ENCODE measurements at places on chromosomes 2 and 18.

- DNase-seq, result no peak
Observed at GRCh38 chr2:85419009-85419675, 628 bp downstream of the SH2D6 start.

DNA sequence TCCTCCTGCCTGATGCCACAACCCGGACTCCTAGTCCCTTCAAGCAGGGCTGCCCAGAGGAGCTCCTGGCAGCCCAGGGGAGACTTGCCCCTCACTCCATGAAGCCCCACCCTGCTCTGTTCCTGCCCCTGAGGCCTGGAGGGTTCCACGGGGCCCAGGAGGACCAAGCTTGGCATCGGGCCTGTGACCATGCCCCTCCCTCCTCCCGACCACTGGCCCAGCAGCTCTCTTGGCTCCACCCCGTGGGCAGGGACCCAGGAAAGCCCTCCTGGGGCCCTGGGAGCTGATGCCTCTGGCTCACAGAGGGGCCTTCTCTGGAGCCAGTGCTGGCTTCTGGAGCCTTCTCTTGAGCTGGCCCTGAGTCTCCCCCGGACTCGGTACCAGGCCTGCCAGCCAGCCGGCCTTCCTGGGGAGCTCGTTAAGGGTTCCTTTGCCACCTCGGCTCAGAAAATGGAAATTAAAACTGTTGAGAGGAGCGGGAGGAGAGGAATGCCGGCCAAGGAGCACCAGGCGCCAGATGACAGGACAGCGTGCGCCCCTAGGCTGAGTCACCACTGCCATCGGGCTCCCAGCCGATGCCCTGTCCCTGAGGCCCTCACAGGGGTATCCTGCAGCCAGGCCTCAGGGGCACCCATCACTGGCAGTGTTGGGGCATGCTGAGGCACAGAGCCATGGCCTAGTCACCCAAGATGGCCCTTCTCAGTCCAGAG is 40.6 kb upstream of the SNED1 start:
- no peak for DNase-seq

GRCh38 chr2:166297951-166298350 is 77.8 kb downstream of the SCN9A start:
- no peak for DNase-seq

DNA sequence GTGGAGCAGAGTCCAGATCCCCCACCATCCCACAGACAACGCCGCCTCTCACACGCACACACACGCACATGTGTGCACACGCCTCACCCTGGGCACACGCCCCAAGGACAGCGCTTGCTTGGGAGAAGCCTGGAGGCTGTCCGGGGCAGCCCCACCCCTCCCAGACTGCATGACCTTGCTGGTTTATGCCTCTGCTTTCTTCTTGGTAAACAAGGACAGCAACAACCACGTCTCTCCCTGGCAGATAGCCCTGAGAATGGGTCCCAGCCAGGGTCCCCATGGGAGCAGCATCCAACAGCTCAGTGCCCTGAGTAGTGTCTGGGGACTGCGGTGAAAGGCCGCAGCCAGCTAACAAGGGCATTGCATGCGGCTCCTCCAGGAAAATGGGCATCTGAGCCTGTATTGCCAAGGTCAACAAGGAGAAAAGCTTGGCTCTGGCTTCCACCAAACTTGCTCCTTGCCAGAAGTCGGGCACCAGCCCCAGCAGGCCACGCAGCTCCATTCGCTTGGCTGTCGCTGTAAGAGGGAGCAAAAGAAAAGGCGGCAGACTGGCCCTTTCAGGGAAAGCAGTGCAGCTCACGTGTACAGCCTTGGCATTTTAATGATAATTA is 234.6 kb downstream of the EIPR1 start:
- DNase-seq, result no peak

GRCh38 chr2:216341121-216341520 is 31.2 kb downstream of the MARCHF4 start:
- DNase-seq, result no peak

- DNase-seq, result no peak
Observed at GRCh38 chr2:128421861-128422311, 103.2 kb upstream of the HS6ST1 start.

- DNase-seq, result no peak
Observed at GRCh38 chr18:45876161-45876560, 50.7 kb downstream of the SIGLEC15 start.

DNA sequence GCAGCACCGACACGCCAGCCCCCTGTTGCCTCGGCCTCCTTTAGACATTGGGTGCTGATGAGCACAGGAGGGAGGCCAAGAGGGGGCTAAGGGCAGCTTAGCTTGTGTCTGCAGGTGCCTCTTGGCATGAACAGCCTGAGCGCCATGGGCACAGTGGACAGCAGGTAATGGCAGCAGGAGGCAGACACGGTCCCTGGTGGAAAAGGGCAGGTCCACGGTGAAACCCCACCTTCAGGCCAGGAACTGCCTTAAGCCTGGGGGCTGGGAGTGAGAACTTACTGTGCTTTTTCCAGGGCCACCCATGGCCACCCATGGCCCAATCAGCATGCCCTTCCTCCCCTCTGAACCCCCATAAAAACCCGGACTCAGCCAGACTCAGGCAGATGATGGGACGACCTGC is 633.4 kb upstream of the TMEFF2 start:
- DNase-seq, result no peak

DNA sequence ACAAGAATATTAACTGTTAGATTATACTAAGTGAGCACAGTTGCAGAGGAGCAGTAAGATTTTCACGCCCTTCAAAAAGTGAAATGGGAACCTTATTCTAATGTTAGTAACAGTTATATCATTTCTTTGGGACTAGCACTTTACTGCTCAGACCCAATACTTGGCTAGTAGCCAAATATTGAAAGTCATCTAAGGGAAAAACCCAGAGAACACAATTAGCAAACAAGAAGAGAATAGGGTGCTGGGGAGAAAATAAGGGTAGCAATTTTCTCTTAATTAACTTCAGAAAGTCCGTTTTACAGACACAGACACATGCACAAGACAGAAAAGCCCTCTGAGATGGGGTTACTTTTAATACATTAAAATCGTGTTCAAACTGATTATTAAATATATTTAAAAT is 71.8 kb downstream of the ID2 start:
- DNase-seq, result no peak

- DNase-seq, result peak; percentile 67
Observed at GRCh38 chr2:30421604-30422443, 25.2 kb upstream of the LCLAT1 start.

DNA sequence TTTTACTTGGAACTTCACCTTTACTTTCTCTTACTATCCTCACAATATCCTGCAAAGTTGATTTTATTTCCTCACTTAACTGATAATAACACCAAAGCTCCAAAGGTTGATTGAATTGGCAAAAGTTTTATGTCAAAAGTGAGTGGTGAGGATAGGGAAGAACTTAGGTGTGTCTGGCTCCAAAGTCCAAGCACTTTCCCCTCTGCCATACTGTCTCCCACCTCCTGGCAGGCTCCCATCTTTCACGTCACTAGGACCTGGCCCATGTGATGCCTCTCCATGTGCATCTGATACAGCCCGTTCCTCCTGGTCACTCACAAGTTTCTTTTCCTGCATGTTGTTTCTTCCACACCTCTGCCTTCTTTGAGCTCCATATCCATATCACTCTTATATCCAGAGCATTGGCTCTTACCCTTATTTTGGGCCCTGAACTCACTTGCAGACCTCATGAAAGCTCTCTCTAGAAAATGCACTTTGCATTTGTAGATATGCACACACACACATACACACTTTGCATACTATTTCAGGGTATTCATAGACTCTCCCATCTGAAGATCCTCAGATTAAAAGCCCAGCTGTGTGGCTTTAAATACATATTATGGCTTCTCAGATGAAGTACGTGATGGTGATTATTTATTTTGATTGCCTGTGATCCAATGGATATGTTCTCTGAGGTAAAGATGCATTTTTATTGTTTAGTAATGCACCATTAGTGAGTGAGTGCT is 12.3 kb downstream of the MEP1B start:
- DNase-seq, result no peak

DNA sequence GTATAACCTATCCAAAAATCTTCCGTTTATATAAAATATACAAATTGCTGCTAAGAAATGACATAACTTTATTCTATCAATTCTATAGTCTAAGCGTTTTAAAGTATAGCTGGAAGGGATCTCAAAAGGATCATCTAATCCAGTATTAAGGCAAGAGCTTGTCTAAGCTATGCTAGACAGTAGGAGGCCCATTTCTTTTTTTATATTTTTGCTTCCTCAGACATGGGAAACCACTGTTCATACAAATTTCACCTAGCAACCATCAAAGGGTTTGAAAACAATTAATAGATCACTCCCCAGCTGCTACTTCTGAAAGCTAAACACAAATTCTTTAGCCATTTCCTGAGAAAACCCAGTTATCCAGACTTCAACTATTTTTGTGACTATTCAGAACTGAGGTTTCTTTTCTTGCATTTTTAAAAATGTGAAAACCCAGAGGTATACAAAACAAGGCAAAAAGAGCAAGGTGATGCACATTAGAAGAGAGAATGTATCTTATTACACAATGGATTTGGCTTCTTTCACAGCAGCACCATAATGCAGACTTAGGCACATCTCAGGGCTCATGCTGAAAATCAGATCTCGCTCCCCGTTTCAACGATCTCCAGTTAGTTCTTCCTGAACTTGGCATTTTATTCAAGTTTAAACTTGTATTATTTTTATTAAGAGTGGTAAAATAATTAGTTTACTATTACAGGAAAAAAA is 274.4 kb downstream of the LRP1B start:
- DNase-seq, result no peak

DNA sequence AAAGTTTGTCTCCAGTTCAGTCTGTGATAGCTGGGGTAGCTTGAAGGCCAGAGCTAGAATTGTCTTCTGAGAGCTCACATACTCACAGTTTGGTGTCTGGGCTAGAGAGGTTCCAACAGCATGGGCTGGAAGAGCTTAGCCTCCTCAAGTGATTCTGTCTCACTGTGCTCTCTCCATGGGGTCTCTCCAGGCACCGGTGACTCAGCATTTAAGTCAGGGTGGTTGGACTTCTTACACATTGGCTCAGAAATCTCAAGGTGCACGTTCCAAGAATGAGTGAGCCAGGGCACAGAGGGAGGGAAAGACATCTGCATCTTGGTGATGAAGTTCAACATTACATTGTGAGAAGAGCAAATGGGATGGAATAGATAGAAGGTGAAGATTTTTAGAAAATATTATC is 207.3 kb upstream of the DDX18 start:
- no peak for DNase-seq

DNA sequence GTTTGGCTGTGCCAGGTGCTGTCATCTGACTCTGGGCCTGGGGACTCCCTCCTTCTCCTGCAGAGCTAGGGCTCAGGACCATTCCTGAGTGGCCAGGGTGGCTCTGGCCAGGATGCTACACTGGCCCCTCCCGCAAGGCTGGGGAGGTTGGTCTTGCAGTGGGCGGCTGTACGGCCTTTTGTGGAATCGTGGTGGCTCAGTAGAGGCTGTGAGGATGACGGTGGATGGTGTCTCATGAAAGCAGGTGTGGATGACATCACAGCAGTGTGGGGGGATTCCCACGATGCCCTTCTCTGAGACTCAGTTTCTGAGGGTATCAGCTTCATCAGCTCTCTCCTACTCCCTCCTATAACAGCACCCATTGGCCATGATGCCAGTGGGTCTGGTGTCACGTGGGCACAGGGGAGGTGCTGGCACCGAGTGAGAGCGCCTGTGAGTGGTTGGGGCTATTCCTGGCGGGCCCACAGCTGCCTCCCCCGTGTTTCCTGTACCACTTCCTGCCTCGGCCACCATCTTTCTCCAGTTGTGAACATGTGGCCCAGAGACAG is 144.2 kb upstream of the HDAC4 start:
- no peak for DNase-seq

DNA sequence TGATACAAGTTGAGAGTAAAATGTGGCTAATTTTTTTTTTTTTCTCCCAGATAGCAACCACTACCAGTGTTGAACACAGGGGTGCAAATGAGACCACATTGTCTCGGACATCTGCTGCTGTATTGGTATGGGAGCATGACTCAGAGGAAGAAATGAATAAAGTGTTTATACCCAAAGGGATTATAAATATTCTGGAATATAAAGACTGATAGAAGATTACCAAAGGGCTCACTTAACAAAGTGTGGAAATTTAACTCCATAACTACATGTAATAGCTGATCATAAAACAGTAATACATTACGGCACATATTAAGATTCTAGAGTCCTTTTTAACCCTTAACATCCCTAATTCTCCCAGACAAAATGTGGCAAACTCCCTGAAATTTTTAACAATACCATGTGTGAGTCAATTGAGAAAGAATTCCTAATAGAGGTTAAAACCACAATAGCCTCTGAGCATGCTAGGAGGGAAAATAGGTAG is 1023.0 kb upstream of the ACVR2A start:
- no peak for DNase-seq

- peak; percentile 14 for DNase-seq
Observed at GRCh38 chr18:24502667-24503523, 42.5 kb downstream of the HRH4 start.

DNA sequence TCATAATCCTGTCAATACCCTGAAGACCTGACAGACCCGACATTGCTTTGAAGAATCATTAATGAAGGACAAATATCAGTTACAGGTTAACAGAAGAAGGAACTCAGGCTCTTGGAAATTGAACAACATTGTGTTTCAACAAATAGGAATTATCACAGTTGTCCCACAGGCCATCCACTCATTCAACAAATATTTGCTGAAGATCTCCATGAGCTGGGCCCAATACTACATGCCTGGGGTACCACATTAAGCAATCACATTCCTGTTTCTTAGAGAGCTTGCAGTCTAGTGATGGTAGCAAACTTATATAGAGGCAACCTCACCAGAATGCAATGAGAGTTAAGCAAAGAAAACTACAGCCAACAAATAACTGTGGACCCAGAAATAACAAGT is 671.6 kb upstream of the ACVR2A start:
- DNase-seq, result no peak

- DNase-seq, result no peak
Observed at GRCh38 chr2:62461707-62462106, 44.3 kb downstream of the TMEM17 start.

GRCh38 chr18:5891854-5892215 is 3.5 kb downstream of the TMEM200C start:
- DNase-seq, result peak; percentile 25

DNA sequence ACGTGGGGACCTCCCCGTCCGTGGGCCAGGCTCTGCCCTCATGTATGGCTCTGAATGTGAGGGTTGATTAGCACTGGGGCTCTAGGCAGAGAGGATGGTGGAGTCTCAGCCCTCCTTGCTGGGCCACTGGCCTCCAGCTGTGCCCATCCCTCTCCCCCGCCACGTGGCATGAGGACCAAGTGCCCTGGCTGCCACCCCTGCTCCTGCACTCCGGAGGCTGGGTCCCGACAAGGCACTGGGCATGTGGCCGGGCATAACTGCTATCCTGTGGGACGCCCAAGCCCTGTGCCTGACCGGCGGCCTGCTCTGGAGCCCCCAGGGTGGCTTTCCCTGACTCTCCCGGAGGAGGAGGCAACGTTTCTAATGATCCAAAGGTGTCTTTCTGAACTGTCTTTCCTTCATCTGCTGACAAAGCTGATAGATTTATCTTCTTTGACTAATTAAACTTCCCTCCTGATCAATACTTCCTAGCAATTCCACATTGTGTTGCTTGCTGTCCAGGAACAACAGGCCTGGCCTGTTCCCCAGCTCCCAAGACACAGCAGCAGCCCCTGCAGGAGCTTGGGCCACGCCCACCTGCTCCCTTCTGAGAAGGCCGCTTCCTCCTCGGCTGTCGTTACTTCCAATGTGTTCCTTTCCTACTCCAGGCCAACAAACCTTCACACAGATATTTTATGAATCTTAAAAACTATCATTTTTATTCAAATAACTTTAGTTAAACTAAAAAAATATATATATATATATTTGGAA is 132.0 kb downstream of the SNTG2 start:
- peak; percentile 60 for DNase-seq

- no peak for DNase-seq
Observed at GRCh38 chr2:154700136-154700535, 1.6 kb downstream of the KCNJ3 start.

- DNase-seq, result no peak
Observed at GRCh38 chr2:7539077-7539476, 621.9 kb downstream of the RNF144A start.

All from ELF-1 (cell line).